ENCODE measurements at places on chromosomes 7 and 10. TPM values are rescaled to one million over a fixed set of nuclear protein-coding genes. Genes with fewer than 3 reads are reported as not detected.

Gene UPP1
- 37.7 TPM for total RNA-seq

- no peak for DNase-seq
These were observed 75.9 kb upstream of the YAE1 start for GRCh38 chr7:39490296-39490695.

DNA sequence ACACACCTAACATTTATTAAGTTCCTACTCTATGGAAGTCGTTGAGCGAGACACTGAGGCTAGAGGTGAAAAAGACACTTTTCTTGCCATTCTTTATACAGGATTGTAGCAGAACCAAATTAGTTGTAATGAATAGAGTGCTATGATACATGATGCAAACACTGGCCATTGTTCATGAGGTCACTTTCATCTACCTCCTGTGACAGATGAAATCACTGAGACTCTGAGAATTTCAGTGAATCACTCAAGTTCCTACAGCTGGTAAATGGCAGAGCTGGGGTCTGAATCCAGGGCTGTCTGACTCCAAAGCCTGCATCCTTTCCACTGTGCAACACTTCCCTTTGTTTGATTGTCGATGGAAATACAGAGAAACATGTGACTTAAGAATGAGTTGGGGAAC lies 657.6 kb downstream of the LRMDA start:
- DNase-seq = no peak

GRCh38 chr7:91287371-91288084 lies 23.3 kb downstream of the FZD1 start:
- DNase-seq = no peak

GRCh38 chr7:132410385-132410784 lies 165.9 kb downstream of the PLXNA4 start:
- DNase-seq = no peak

Gene PDZD8
- total RNA-seq = 43.3 TPM

DNA sequence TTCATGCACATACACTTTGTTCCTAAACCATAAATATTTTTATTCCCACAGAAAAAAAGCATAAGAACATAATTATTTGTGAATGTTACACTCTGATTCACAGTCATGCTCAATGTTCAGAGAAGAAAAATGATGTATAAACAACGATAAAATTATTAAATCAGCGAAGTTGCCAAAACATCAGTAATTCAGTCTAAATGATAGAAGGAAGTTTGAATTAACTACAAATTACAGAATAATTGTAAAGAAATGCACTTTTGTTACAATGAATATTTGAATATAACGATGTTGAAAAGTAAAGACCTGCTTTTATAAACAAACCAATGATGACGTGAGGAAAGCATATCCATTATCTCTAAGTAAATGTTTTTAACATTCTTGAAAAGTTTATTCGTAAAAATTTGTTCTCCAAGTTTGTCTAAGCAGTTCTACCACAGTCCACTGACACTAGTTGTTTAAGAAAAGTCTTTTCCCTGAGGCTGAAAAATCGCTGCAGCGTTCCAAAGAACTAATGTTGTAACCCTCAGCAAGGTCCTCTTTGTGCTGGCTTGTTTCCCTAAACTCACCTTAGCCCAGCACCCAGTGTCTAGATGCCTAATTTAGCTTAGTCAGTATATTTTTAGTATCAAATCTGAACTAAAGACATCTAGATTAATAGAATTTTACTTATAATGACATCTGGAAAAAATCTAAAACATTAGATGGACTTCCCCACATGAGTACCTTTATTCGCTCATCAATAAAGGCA lies 30.4 kb downstream of the TSPAN12 start:
- DNase-seq = no peak

DNA sequence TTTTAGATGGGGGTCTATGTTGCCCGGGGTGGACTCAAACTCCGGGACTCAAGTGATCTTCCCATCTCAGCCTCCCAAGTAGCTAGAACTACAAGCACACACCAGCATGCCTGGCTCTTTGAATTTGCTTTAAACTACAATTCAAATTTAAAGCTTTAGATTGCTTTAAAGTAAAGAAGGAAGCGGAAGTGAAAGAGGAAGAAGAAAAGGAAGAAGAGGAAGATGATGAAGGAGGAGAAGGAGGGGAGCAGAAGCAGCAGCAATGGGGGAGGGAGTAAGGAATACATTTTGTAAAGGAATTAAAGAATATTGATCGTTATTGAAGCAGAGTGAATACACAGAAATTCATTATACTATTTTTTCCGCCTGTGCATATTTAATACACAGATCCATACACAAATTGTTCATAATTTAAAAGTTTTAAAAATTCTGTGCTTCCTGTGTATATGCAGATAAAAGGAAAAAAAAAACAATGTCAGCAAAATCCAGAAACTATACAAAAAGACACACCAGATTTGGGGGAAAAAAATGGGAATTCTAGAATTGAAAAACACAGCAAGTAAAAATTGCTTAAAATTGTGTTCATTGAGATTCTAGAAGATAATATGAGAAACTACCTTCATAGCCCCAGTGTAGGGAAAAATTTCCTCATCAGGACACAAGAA lies 60.8 kb upstream of the KCNMA1 start:
- DNase-seq = no peak

Gene RET
- total RNA-seq = 17.8 TPM

Gene SH2B2
- 14.7 TPM for total RNA-seq

GRCh38 chr10:120998251-120998650 lies 147.1 kb downstream of the WDR11 start:
- no peak for DNase-seq

Gene BLNK
- total RNA-seq = not detected

DNA sequence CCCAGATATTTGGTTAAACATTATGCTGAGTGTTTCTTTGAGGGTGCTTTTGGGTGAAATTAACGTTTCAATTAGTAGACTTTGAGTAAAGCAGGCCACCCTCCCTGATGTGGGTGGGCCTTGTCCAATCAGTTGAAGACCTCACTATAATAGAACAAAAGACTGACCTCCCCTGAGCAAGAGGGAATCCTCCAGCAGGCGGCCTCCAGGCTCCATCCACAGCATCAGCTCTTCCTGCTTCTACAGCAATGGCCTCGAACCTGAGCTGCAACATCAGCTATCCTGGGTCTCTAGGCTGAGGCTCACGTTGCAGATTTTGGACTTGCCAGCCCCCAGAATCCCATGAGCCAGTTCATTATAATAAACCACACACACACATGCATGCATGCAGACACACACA lies 104.2 kb downstream of the PFKFB3 start:
- no peak for DNase-seq

DNA sequence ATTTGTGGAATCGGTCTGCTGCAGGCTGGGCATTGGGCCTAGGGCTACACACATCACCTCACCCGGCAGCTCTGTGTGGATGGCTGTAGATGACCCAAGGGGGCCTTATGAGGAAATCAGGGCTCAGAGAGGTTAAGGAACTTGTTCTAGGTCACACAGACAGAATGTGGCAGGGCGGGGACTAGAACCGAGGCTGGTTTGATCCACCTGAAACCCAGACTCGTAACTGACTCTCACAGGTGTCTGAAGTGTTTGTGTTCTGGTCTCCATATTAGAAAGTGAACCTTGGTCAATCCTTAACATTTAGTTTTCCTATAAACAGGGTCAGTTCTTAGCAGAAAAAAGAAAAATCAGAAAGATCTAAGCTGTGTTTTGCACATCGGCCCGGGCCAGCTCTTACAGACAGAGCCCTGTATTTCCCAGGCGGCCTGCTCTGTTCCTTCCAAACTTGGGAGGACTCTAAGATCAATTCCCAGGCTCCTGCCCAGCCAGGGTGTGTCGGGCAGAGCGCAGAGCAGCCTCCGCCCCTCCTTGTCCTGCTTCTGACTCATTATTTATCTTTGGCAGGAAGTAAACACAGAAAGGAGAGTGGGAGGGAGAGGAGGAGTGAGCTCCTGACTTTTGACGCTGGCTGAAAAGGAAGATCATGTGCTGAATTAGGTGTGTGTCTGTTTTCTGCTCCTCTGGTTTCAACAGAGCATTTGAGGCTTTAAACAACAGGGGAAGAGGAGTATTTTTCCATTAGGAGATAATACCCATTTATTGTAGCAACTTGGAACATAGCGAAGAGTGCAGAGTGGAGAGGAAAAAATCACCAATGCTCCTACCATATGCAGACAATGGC lies 74.1 kb downstream of the TACC2 start:
- DNase-seq = peak; percentile 39

DNA sequence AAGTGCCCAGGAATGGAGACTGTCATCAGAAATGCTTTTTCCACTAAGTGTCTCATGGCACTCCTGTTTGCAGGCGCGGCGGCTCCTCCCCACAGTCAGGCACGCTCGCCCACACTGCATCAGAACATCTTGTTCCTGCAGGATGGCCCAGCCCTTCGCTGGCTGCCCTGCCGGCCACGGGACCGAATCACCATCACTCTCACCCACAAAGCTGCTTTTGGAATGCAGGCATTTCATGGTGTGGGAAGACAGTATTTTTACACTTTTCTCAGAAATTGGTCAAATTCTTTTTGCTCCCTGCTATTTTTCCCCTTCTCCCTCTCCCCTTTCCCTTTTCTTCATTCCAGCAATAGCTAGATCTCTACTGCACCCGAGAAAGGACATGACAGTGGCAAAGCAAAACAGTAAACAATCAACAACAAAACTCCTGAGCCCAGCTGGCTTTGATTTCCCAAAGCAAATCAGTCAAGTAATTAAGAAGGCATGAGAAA lies 176.1 kb upstream of the TNS3 start:
- DNase-seq = no peak

DNA sequence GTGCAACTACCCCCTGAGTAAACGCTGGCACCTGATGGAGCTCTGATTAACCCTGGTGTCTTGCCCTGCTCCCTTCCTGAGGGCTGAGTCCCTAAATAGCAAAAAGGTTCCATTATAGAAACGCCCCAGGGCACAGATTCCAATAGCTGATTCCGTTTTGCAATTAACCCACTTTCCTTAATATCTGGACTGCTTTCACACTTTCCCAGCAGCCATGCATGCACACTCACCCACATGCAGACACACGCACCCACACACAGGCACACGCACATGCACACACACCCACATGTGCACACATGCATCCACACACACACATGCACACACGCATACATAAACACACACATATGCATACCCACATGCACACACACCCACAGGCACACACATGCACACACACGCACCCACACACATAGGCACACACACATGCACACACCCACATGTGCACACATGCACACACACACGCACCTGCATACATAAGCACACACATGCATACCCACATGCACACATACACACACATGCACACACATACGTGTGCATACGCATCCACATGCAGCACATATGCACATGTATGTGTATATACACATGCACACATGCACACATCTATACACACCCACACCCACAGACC lies 129.3 kb downstream of the PAXIP1 start:
- DNase-seq = no peak

- DNase-seq = no peak
These were observed 6.8 kb downstream of the ZNF398 start for GRCh38 chr7:149154056-149154455.

- no peak for DNase-seq
These were observed 311.2 kb downstream of the RNLS start for GRCh38 chr10:88271761-88272543.

Gene ZNF467
- 0.73 TPM for total RNA-seq

Gene GIMAP5
- total RNA-seq = 0.46 TPM

Gene C10orf95
- 0.96 TPM for total RNA-seq

DNA sequence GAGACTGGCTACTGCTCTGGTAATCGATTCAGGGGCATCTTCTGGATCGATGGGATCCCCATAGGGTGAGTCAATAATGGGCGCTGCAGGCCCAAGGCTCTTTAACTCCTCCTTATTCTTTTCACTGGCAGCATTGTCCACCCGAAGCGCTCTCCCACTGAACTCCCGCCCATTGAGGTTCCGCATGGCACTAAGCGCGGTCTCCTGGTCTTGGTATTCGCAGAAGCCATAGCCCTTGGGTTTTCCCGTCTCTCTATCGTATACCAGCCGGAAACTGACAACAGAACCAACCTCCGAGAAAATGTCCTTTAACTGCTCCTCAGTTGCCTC lies 285 bp downstream of the CSTF2T start:
- DNase-seq = no peak

Gene FERD3L
- not detected for total RNA-seq

GRCh38 chr10:13219685-13220670 lies 14.2 kb downstream of the UCMA start:
- DNase-seq = peak; percentile 53

Gene SPDYE2
- 0.15 TPM for total RNA-seq

GRCh38 chr7:128097211-128097731 lies 66.0 kb upstream of the LRRC4 start:
- no peak for DNase-seq

Gene UCMA
- 1.9 TPM for total RNA-seq

DNA sequence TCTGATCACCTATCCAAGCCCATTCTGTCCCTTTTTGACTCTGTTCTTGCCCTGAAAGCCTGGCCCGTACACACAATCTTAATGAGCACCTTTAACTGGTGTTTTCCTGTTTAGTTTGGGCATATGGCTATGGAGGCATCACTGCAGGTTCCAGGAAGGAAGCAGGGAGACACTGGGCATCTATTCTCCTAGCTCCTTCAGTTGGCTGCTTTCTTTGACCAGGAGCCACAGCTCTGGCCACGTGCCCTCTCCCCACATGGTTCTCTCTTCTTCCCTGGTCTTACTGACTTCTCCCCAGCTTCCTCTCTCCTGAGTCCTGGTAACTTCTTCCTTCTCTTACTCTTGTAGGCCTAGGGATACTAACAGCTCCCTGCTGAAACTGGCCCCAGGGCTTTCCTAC lies 144.4 kb downstream of the CREB5 start:
- no peak for DNase-seq

Gene MRPL43
- total RNA-seq = 81.0 TPM

Gene WNT2
- not detected for total RNA-seq

GRCh38 chr7:85065306-85065705 lies 121.5 kb downstream of the SEMA3D start:
- DNase-seq = no peak

GRCh38 chr7:93927585-93927984 lies 6.0 kb downstream of the GNG11 start:
- DNase-seq = no peak

Gene MRLN
- not detected for total RNA-seq

- no peak for DNase-seq
These were observed 83.4 kb downstream of the NEURL1 start for GRCh38 chr10:103576862-103577261.

DNA sequence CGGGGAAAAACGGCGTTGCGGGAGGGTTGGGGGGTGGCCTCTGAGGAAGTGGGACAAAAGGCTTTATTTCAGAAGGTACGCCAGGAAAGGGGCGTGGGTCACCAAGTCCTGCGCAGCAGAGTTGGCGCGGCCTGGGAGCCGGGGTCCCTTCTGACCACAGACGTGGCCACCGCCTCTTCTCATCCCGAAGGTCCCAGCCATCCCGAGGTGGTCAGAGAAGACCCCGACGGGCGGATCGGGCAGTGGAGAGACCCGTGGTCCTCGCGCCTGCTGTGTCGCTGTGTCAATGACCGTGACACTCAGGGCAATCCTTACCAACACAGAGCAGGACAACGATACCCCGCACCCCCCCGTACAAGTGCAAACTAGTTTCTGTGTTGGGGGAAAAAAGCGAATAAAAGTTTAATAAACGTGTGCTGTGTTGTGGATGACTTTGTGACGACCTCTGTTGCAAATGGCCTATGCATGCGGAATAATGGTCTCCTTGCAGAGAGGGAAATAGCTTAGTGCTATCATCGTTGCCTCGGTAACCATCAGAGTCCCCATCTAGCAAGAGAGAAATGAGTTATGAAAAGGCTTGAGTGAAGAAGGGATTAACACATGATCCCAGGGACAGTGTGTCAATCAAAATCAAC lies 19.4 kb upstream of the GATA3 start:
- no peak for DNase-seq

GRCh38 chr10:28733245-28733644 lies 55.9 kb downstream of the BAMBI start:
- DNase-seq = no peak

Data from WTC11 (cell line).